IMR-90 (cell line): ENCODE measurements at places on chromosomes 12 and 14. TPM values are rescaled to one million over a fixed set of nuclear protein-coding genes. Genes with fewer than 3 reads are reported as not detected.

DNA sequence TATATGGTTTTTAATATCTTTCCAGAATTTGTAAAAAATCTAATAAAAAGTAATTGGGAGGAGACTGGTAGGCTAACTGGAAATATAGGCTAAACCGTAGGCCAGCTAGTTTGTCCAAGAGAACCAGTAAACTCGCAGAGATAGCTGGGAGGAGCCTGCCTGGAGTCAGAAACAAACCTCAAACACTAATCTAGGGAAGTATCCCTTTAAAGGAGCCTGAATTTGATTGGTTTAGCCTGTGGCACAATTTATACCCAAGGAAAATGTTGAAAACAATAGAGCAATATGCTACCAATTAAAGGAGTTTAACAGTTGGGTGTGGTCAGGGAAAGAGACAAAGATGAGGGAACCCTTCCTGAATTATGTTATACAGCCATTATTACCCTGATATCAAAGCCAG, 109.6 kb downstream of the EML5 start:
- no peak for DNase-seq

DNA sequence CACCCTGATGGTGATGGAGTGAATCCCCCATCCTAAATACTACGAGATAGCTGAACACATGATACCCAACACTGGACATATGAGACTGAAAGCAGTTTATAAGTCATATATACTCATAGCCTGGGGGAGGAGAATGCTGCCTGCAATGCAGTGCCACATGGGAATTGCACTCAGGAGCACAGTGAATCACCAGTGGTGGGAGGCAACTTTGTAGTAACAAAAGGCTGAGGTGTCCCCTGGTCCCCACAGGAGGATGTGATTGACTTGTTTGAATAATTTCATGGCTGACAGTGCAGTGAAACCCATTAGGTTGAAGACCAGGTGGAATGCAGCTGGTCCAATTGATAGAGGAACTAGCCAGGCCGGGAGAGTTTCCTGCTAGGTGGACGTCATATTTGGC, 20.2 kb downstream of the CCDC38 start:
- DNase-seq = peak; percentile 33

GRCh38 chr12:71746974-71747611, 7.6 kb upstream of the RAB21 start:
- peak; percentile 73 for DNase-seq

- no peak for DNase-seq
These were observed 293.2 kb downstream of the TMEM132D start for GRCh38 chr12:129610601-129611120.

GRCh38 chr12:124569375-124570148, 2.1 kb upstream of the NCOR2 start:
- DNase-seq = no peak

GRCh38 chr14:67491741-67492507, 3.4 kb upstream of the TMEM229B start:
- no peak for DNase-seq

GRCh38 chr14:69693145-69693544, 73.8 kb upstream of the SRSF5 start:
- DNase-seq = no peak

GRCh38 chr12:108478611-108479206, 36.4 kb upstream of the FICD start:
- no peak for DNase-seq

- no peak for DNase-seq
These were observed 4.5 kb downstream of the E2F7 start for GRCh38 chr12:77060883-77061240.

GRCh38 chr14:54730156-54730961, 163.4 kb downstream of the SAMD4A start:
- peak; percentile 78 for DNase-seq

The JAG2 gene
- 0.18 and 0.28 TPM in 2 replicates for total RNA-seq

DNA sequence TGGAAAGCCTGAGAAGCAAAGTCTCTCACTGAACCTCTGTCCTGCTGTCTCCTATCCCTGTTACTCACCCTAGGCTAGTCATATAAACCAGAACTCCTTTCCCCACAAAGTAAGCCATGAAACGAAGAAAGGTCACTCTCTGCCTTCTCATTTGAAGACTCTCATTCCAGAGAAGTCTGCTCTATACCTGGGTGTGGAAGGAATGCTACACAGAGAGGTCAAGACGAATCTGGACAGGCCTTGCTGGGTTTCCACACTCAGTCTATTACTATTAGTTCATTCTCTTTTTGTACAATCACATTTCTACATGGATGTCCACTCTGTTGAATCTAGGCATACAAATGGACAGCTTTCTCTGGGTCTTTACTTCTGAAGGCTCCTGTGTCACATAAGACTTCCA, 2.4 kb upstream of the AEBP2 start:
- no peak for DNase-seq

DNA sequence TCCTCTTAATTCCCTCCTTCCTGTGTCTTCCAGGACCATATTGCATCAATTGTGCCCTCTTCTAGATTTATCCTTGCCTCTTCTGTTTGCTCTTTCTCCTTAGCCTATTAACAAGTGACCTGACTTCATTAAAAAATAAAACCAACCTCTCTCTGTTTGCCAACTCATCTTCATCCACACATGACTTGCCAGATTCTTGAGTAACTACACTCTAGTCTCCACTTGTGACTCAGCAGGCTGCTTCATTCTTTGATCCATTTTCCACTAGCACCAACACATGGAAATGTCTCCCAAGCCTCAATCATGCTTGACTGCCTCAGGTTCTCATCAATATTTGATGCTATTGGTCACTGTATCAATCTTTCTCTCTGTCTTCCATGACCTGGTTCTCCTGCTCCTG, 492.4 kb upstream of the TMPO start:
- DNase-seq = no peak

GRCh38 chr14:104680056-104680805, 9.2 kb upstream of the INF2 start:
- peak; percentile 85 for DNase-seq

The PTGES3 gene
- total RNA-seq = 42.7 and 101 TPM in 2 replicates

DNA sequence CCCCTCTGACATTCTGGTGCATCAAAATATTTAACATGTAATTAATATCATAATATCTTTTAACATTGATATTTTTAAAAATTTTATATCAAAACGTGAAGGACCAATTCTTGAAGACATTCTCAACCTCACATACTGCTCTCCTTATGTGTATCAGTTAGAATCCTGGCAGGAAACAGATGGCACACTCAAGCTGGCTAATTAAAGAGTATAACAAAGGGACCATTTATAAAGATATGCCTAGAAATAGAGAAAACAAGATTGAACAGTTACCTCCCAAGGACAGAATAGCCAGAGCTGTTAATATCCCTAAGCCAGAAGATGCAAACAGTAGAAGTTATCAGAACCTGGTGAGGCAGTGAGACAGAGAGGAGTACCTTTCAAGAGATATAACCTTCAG, 368.7 kb downstream of the NELL2 start:
- DNase-seq = no peak
